GM13977 (cell line): ENCODE measurements at places on chromosomes 12 and 14.
A peak's percentile ranks its signal among the peaks of the same experiment; 100 is the strongest.

GRCh38 chr14:85695300-85695699 lies 165.4 kb downstream of the FLRT2 start:
- DNase-seq: no peak

DNA sequence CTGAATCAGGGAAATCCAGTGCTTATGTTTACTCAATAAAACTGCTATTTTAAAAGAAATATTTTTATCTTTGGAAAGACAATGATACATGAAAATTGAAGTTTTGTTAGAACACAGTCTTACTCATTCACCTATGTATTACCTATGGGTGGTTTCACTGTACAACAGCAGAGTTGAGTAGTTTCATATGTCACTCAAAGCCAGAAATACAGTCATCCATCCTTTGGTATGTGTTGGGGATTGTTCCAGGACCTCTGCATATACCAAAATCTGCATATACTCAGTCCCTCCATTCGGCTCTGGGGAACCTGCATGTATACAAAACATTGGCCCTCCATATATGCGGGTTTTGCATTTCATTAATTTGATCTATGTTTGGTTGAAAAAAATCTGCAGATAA lies 190.6 kb downstream of the GPHN start:
- DNase-seq: no peak

- DNase-seq: no peak
Observed at GRCh38 chr12:8030189-8030588, 2.3 kb upstream of the FOXJ2 start.

GRCh38 chr14:58460772-58461171 lies 33.3 kb downstream of the KIAA0586 start:
- DNase-seq: no peak

DNA sequence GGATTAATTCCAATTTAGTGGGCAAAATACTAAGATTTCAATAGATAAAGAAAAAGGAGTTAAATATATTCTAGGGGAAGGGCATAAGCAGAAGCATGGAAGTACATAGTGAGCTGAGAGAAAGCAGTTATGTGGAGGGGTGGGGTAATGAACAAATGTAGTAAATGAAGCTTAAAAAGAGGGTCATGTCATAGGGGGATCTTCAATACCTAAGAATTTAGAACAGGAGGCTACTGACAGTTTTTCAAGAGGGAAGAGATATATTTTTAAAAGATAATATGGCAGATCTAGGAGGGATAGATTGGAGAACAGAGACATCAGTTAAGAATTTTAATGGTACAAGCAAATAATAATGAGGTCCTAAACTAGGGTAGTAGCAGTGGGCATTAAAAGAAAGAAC lies 9.4 kb downstream of the SYCP3 start:
- no peak for DNase-seq

GRCh38 chr12:76270657-76271358 lies 77.4 kb downstream of the BBS10 start:
- DNase-seq: no peak

DNA sequence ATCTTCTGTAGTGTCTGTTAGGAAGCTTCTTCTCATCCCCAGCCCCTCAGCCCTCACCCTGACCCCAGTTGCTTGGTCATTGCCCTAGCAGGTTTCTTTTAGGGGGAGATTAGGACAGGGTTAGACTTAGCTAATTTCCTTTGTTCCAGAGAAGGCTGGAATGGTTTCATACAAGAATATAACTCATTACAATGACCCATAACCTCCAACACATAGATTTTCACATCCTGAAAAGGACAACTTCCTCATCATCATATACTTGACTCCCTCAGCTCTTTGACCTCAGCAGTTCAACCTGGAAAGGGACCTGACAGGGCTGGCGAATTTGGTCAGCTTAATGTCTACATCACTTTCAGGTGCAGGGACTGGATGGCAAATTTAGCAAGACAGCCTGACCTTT lies 8.0 kb upstream of the BHLHE41 start:
- no peak for DNase-seq

- DNase-seq: no peak
Observed at GRCh38 chr12:44748950-44749468, 127.1 kb downstream of the NELL2 start.

DNA sequence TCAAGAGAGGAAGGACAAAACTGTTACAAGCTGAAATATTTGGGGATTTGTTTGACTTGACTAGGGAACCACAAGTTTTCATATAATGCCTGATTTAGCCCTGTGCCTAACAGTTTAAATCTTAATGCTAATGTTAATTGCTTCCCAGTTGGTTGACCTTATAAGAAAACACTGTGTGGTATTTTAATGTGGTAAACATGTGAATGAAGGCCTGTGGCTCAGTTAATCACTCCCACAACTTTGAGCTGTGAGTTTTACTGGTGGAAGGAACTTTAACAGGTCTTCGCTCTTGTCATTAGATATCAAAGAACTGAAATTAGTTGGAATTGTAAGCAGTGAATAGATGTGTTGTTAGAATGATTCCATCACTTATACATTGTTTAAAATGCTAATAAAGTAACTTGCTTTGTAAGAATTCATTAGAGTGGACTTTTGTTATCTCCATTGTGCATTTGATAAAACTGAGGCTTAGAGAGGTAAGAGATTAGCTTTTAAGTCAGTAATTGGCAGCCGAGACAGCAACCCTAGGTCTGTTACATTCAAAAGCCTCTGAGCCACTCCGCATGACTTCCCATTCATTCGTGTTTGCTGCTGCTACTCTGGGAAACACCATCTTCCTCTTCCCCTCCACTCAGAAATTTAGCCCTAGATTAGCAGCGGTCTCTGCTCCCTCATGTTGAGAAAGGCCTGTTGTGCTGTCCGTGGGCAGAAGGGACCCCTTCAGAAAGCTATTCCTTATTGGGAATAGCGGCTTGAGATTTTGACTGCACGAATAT lies 1.0 kb upstream of the TBK1 start:
- no peak for DNase-seq

- no peak for DNase-seq
Observed at GRCh38 chr14:94139421-94139820, 10.0 kb upstream of the IFI27L2 start.

GRCh38 chr12:51953089-51953488 lies 1.6 kb downstream of the ACVR1B start:
- no peak for DNase-seq

- no peak for DNase-seq
Observed at GRCh38 chr14:36105401-36105800, 71.1 kb downstream of the PTCSC3 start.

DNA sequence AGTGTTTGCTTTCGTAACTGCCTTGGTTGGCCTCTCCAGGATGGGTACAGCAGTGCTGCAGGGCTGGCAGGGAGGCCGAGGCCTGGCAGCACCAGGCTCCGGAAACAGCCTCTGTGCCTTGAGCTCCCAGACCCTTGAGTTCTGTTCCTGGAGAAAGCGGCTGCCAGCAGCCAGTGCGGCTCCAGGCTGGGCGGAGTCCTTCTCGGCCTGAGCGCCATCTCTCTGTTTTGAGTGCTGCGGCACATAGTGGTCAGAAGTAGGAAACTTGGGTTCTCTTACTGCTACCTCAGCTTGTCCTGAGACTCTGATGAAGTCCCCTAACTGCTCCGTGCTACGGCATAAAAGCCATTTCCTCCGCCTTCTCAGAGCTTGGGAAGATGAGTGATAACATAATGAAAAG lies 65.9 kb downstream of the KCNA1 start:
- DNase-seq: peak; percentile 30

DNA sequence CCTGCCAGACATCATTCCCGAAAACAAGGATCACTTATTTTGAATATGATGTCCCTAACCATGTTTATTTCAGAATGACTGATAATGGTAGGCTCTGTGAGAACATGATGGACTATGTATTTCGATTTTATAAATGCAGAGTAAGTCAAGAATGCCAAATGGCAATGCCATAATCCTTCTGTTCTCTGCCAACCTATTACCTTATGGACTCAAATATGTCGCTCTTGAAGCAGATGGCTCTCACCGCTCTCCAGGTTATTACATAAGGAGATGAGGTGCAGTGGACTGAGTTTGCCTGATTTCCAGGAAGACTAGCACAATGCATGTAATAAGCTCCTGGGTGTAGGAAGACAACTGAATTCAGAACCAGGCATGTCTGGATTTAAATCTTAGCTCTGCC lies 227.2 kb downstream of the BTG1 start:
- no peak for DNase-seq

- no peak for DNase-seq
Observed at GRCh38 chr12:57133916-57134315, 5.6 kb downstream of the LRP1 start.

DNA sequence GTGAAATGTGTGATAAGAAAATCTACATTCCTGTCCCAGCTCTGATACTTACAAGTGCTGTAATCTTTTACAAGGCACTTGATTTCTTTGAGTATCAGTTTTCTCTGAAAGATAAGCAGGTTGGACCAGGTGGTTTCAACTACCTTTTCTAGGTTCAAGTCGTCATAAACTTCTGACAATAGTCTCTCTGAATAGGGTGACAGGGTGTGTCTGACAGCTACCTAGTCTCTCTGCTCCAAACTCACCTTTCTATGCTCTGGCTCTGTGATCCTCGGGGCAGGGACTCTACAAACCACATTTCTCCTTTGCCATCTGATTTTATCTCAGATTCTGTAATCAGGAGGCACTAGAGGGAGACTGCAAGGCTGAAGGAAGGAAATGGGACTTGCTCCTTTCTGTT lies 137.7 kb upstream of the SYT1 start:
- DNase-seq: no peak

- DNase-seq: no peak
Observed at GRCh38 chr12:16603260-16603915, 2.6 kb downstream of the LMO3 start.
